HFFc6 (cell line): ENCODE measurements at places on chromosomes 11 and 22. TPM values are rescaled to one million over a fixed set of nuclear protein-coding genes. Genes with fewer than 3 reads are reported as not detected.

Gene DDI1
- not detected in 3 replicates for total RNA-seq

Gene SPDYC
- not detected in 3 replicates for total RNA-seq

GRCh38 chr11:62445314-62445740 is 26.5 kb downstream of the SCGB1A1 start:
- no peak for DNase-seq

Gene IL18
- 0.74 to 1.4 TPM (median 0.97 TPM) in 3 replicates for total RNA-seq

- DNase-seq = no peak
Measured at GRCh38 chr22:39728236-39728860, 157.8 kb downstream of the CACNA1I start.

- no peak for DNase-seq
Measured at GRCh38 chr11:19508165-19508564, 204.5 kb upstream of the NAV2 start.

DNA sequence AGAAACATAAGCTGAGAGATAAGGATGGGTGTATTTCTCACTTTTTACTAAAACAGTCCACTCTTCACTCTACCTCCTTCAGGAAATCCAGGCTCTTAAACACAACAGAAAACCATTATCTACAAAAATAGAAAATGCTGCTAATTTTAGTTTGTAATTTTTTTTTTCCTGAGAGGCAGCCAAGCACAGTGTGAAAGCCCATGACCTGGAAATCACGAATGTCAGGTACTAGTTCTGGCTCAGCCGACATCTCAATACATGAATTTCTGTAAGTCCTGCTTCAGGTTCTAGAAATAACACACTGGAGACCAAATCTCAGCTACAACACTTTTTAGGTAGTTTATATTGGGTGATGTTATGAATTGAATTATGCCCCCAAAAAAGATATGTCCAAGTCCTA is 308.9 kb downstream of the KCNA4 start:
- no peak for DNase-seq

Gene SNX19
- 44.2 and 49.1 TPM in 2 replicates for total RNA-seq

Gene MS4A12
- total RNA-seq = not detected in 2 replicates

Gene OR52N5
- not detected in 3 replicates for total RNA-seq

Gene CECR2
- total RNA-seq = not detected in 3 replicates

Gene MFNG
- not detected in 3 replicates for total RNA-seq

- no peak for DNase-seq
Measured at GRCh38 chr22:17882727-17883126, 108.5 kb upstream of the BID start.

DNA sequence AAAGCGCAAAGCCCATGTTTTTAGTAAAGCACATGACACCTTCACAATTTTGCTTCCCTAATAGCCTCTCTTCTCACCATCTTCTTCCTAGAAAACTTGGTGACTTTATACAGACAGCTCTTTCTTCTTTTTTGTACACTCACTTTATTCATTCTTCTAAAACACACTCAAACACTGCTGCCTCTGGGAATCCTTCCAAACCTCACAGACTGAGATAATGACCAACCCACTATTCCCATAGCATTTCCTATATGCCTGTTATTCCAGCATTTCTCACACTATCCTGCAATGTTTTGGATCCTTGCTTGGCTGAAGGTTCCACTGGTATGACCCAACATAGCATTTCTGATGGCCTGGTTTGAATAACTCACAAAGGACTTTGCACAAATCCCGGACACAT is 442.1 kb upstream of the CCDC90B start:
- DNase-seq = no peak

DNA sequence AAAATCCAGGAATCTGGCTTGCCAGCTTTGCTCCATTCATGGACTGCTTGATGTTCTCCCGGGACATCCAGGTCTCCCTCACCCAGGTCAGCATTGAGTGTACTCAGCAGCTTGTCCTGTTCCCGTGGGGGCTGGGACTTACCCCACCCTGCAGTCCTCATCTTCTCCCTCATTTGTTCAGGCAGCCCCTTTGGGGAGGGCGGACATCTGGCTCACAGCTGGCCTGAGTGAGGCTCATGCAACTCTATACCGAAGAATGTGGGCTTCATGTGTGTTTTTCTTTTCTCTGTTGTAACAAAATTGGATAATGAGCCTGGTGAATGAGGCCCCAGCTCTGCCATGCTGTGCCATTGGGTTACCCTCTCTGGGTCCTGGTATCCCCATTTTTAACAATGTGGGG is 227.7 kb upstream of the TENM4 start:
- DNase-seq = no peak

GRCh38 chr22:20026996-20027601 is 6.2 kb downstream of the TANGO2 start:
- DNase-seq = no peak

- DNase-seq = peak; percentile 23
Measured at GRCh38 chr22:28411125-28411524, 268.5 kb downstream of the TTC28 start.

DNA sequence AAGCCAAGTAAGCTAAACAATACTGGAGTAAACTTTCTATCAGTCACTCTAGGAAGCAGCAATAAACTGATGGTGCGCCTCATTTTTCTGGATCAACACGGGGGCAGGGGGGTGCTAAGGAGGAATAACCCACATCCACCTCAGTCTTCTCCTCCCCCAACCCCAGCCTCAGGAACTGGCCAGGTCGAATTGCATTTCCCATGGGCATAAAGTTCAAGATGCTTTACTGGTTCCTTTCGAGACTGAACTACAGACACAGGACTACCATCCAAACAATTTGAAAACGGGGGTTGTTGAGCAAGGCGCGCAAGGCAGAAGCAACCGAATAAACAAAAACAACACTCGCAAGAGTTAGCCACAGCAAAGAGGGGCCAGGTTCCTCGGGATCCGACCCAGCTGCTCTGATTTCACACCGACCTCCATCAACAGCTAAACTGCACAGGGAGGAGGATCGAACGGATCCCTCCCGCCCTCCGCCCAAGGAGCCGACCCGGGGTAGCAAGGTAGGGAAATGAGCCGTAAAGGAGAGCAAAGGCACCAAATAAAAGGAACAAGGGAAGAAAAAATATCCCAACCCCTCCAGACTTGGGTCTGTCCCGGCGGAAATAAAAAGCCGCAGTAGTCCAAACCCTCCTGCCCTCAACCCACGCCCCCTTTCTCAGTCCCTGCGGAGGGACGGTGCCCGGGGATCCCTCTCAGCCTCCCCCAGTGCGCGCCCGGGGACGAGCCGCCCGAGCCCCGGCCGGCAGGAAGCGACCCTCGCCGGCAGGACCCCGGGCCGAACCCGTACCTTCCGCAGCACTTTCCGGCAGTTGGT is 801 bp downstream of the SESN3 start:
- DNase-seq = no peak

GRCh38 chr22:20885557-20886323 is 26.9 kb downstream of the SNAP29 start:
- DNase-seq = peak; percentile 83

GRCh38 chr11:62931499-62932278 is 10.5 kb upstream of the CHRM1 start:
- DNase-seq = no peak

- DNase-seq = peak; percentile 89
Measured at GRCh38 chr11:12232817-12233601, 122.6 kb downstream of the MICAL2 start.

GRCh38 chr11:62553080-62553838 is 6.7 kb upstream of the AHNAK start:
- DNase-seq = peak; percentile 97

GRCh38 chr11:19984048-19984742 is 176.1 kb downstream of the DBX1 start:
- no peak for DNase-seq

Gene NRXN2
- 0.21 to 0.55 TPM (median 0.43 TPM) in 3 replicates for total RNA-seq

GRCh38 chr11:121244884-121245283 is 47.7 kb upstream of the SC5D start:
- no peak for DNase-seq

DNA sequence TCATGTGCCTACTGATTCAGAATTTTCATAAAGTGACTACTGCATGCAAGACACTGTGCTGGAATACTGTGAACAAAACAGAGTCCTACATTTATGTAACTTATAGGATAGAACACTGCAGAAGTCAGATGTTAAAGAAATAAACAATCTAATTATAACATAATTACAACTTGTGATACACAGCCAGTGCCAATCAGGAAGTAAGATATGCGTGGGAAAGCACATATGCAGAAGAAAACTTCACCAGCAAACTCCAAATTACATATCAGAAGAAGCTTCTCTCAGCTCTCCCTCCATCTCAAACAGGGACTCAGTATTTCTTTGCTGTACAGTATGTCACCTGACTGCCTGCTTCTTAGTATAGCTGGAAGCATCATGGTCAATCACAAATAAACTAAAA is 37.4 kb downstream of the PAK1 start:
- no peak for DNase-seq

DNA sequence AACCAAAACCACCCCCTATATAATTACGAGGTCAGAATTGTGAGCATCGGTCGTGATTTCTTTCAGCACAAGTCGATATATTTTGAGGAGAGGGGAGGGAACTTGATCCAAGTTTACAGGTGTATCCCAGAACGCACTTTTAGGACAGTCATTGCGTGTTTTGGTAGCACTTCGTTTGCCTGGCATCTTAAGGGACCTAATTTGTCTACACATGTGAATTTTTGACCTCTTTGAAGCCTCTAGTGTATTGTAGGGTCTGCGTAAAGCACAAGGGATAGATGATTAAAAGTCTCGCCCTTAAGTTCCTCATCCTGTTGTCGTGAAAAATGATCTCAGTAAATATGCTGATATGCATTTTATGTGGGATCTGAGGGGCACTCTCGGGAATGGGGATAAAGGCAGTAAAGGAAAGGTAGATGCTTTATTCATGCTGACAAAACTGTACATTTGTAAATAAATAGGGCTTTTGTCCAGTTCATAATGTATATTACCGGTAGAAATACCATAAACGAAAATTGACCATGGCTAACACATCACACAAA is 632 bp upstream of the CCDC34 start:
- no peak for DNase-seq

DNA sequence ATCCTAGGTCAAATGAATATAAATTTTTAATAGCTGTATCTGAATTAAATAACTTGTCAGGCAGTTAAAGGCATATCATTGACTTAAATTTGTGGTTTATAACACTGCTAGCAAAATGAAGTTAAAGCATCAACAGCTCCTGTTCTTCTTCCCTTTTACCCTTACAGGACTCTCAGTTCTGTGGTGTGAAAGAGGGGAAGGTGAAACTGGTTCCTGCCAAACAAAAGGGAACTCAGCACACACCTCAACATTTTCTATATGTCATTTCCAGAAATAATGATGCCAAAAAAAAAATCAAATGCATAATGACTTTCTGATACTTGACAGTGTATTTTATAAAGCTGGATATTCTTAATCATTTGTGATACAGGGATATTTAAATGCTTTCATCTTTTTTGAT is 21.2 kb downstream of the ARL14EP start:
- DNase-seq = no peak

Gene IGF2
- total RNA-seq = 0.68 to 2.3 TPM (median 0.97 TPM) in 3 replicates

GRCh38 chr11:86063536-86063935 is 5.3 kb downstream of the PICALM start:
- DNase-seq = peak; percentile 71

DNA sequence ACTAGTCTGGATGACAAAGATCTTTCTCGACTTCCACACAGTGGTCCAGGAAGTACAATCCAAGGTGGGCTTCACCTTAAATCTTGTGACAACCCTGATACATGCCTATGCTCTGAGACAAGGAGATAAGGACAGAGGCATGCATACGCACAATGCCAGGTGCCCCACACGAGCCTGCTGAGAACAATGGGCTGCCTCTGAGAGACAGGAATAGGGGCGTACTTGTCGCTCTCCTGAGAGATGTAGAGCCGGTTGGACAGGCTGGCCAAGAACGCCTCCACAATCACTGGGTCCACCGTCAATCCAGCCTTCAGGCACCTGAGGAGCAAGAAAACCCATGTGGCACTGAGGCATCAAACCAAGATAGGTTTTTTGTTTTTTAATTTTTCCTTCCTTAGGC is 25.5 kb downstream of the SERPIND1 start:
- no peak for DNase-seq

Gene CARNS1
- 0.05 to 0.09 TPM (median 0.05 TPM) in 3 replicates for total RNA-seq

Gene RASD2
- total RNA-seq = not detected in 3 replicates

Gene GSTT2
- total RNA-seq = 0.36 to 0.55 TPM in 2 of 3 replicates, not detected in the other

- DNase-seq = no peak
Measured at GRCh38 chr11:111384494-111384893, 5.4 kb upstream of the POU2AF1 start.

DNA sequence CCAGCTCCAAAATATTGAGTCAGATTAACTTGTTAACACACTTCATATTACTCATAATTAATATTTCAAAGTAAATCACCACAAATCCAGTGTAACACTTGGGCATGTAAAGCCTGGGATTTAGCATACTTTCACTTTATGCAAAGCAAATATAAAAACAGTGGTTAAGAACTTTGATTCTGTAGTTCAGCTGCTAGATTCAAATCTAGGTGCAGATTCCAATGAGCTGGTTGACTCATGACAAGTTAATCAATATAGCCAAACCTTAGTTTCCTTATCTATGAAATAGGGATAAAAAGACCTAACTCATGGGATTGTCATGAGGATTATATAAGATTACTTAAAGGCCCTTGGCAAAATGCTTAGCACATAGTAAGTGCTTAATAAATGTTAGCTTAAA is 45.9 kb downstream of the ARHGAP42 start:
- no peak for DNase-seq

Gene JAML
- not detected in 3 replicates for total RNA-seq

GRCh38 chr22:36339171-36340065 is 48.3 kb downstream of the MYH9 start:
- DNase-seq = peak; percentile 90

- no peak for DNase-seq
Measured at GRCh38 chr11:59426361-59427067, at the start of gene OR5A2. Gene OR5A2 (minus strand): TSS chr11:59426413. CDS start chr11:59422953, 3,460 bp downstream.

Gene P2RX6
- 1.6 to 3.8 TPM (median 2.4 TPM) in 3 replicates for total RNA-seq

DNA sequence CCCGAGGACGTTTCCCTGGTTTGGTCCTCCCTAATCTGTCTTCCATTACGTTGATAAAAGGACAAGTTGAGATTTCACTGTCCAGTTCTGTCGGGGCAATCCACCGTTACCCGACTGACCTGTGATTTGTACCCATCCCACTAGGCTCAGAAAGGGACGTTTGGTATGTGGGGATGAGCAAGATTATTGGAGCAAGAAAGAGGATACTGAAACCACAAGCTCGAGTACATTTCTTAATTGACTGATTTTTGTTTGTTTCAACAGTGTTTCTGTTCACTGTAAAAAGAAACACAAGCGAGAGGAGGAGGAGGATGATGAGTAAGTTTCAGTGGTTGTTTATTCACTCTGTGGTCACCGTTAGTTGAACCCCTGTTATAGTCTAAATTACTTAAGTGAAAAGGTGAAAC is 969 bp downstream of the CCDC117 start:
- DNase-seq = peak; percentile 74

Gene CASP1
- total RNA-seq = 13.5 to 23.6 TPM (median 14.3 TPM) in 3 replicates

Gene SLC1A2
- 1.7 to 2.0 TPM (median 1.7 TPM) in 3 replicates for total RNA-seq

- no peak for DNase-seq
Measured at GRCh38 chr11:2551131-2551530, 106.3 kb downstream of the KCNQ1 start.
